Type B pancreatic cell (in vitro differentiated cells): ENCODE measurements at places on chromosomes 6 and 20. TPM values are rescaled to one million over a fixed set of nuclear protein-coding genes. Genes with fewer than 3 reads are reported as not detected.

- DNase-seq = no peak
Measured at GRCh38 chr6:166619912-166620311, 7.1 kb downstream of the RPS6KA2 start.

GRCh38 chr6:138250513-138251247 is 32.4 kb upstream of the PBOV1 start:
- DNase-seq = no peak

GRCh38 chr20:20710443-20711315 is 1.8 kb downstream of the RALGAPA2 start:
- no peak for DNase-seq

- no peak for DNase-seq
Measured at GRCh38 chr6:99334526-99335127, 14.8 kb downstream of the FAXC start.

- no peak for DNase-seq
Measured at GRCh38 chr6:49519660-49520059, 19.9 kb downstream of the GLYATL3 start.

- no peak for DNase-seq
Measured at GRCh38 chr6:134295953-134296553, 21.9 kb downstream of the SGK1 start.

GRCh38 chr20:48658505-48658904 is 169.3 kb downstream of the PREX1 start:
- DNase-seq = no peak

DNA sequence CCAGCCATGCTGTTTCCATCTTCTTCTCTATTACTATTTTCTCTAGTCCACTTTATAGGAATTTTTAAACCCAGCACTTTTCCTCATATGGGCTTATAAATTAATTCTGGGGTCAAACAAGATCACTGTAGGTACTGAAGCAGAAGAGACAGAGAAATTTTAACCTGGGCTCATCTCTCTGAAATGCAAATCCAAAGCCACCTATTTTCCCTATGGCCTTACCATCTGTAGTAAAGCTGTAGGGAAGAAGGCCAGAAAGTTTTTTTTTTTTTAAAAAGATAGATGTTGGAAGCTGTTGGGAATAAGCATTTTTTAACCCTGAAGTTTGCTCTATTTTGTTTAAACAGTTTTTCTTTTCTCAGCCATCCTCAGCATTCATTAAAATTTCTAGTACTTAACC is 367.4 kb downstream of the CD109 start:
- no peak for DNase-seq

- DNase-seq = no peak
Measured at GRCh38 chr6:3308106-3308505, 49.4 kb downstream of the PSMG4 start.

- DNase-seq = no peak
Measured at GRCh38 chr20:33993576-33994221, at the start of gene RALY. TSS of gene RALY (plus strand) at chr20:33993911. CDS start at chr20:34072075, 78,164 bp downstream.

GRCh38 chr6:88483424-88483823 is 317.3 kb upstream of the CNR1 start:
- DNase-seq = no peak

- DNase-seq = no peak
Measured at GRCh38 chr6:140833408-140833807, 1299.3 kb upstream of the GJE1 start.

- DNase-seq = no peak
Measured at GRCh38 chr6:7235712-7236305, 77.2 kb downstream of the SSR1 start.

GRCh38 chr6:39812853-39813533 is 20.8 kb downstream of the DAAM2 start:
- no peak for DNase-seq

- no peak for DNase-seq
Measured at GRCh38 chr6:36616893-36617521, 22.8 kb downstream of the SRSF3 start.

- DNase-seq = no peak
Measured at GRCh38 chr6:80022803-80023202, 18.4 kb downstream of the TTK start.

GRCh38 chr6:112296122-112296521 is 41.8 kb upstream of the LAMA4 start:
- DNase-seq = no peak

DNA sequence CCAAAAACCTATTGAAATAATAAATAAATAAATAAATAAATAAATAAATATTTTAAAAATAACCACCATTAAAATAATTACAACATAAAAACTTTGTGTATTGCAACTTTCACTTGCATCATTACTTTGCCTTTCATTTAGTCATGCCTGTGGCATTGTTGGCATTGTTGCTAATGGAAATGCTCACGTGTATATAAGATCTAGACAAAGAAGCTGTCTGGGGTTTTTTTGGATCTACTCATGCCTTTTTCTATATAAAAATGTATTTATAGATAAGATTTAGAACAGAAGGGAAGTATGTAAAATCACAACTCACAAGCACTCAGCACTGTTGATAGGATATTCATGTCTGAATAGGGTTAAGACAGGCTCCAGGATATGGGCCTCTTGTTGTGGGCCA is 27.9 kb downstream of the GFRA4 start:
- DNase-seq = no peak

DNA sequence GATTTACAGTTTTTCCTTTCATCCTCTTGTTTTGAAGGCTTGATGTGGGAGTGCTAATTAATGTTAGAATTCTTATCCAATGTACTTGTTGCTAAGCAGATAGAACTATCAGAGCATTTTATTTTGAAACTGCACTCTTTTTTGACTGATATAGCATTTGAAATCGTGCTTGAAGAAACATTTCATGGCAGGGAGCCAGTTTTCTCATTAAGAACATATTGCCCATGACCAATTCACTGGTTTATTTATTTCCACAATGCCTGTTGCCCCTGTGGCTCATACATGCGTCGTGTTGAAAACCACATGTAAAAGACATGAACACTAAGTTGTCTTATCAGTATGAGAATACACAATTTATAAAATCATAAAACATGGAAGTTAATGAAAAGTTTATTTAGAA is 479.7 kb upstream of the FLRT3 start:
- DNase-seq = no peak

DNA sequence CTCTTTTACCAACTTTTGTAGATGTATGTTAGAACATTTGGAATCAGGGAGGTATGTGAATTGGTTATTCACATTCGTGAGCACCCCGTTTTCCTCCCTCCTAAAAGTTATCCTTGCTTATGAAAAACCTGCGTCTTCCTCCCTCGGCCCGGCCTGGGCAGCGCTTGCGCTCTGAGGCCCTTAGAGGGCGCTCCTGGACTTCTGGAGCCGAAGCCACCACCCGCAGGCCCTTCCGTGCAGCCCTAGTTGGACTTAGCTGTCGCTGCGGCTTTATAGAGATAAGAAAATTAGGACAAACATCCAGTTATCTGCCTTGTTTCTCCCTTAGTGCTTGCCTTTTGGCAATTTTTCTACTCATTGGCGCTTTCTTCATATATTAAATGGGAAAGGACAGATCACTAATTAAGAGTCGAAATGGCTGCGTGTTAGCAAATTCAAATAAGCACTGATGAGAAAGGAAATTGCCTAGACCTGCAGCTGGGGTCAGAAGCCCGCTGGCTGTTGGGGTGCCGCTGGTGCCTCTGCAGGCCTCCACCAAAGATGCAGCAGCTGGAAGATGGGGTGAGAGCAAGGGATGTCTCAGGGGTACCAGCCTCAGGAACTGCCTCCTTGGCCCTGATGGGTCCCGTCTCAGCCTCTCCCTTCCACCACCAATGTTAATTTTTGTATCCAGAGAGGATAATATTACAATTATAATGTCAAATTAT is 5.2 kb downstream of the FNDC1 start:
- DNase-seq = peak; percentile 81

GRCh38 chr6:135832166-135832565 is 19.3 kb upstream of the PDE7B start:
- no peak for DNase-seq

DNA sequence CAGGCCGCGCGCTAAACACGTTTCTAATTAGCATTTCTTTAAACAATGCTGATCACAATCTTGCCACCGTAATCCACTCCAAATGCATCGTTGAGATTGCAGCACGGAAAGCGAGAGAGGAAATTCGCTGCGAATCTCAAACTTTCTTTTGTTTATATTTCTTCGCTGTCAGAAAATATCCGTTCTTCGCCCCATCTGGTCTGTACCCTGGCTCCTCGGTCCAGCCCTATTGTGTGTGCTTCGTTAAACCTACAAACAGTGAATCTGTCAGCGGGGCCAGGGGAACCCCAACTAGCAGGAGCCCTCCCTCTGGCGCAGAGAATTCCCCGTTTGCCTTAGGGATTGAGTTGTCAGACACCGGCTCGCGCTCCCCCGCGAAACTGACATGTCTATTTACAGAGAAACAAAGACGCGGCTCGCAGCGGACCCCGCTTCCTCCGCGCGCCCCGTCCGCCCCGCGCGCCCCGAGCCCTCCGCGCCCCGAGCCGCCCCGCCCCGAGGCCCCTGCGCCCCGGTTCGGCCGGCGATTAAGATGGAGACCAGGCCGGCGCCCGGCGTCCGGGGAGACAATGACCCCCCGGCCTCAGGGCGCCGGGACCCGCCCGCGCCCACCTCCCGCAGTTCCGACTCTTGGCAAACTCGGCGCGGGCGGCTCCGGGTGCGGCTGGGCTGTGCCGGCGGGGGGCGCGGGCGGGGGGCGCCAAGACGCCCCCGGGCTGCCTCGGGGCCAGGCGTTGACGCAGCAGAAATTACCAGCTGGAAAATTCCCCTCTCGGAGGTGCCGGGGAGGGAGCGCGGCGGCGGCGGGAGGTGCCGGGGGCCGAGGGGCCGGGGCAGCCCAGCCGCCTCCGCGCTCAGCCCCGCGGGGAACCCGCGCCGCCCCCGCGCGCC is 874 bp downstream of the ZBTB46 start:
- DNase-seq = no peak

DNA sequence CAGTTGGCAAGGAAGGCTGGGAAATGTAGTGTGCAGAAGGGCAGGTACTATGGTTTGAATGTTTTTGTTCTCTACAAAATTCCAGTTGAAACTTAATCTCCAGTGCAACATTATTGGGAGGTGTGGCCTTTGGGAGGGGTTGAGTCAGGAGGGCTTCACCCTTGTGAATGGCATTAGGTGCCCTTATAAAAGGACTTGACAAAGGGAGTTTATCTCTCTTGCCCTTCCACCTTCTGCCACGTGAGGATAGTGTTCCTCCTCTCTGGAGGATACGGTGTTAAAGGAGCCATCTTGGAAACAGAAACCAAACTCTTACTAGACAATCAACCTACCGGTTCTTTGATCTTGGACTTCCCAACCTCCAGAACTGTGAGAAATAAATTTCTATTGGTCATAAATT is 82.2 kb upstream of the LRFN2 start:
- DNase-seq = no peak

- DNase-seq = no peak
Measured at GRCh38 chr6:67889682-67889995, 745.4 kb upstream of the ADGRB3 start.

Gene PNLDC1
- total RNA-seq = 0.17 TPM in 1 of 2 replicates, not detected in the other

Gene VGLL2
- total RNA-seq = 0.31 and 3.0 TPM in 2 replicates

Gene NR2E1
- 0.26 TPM in 1 of 2 replicates, not detected in the other for total RNA-seq

Gene MROH8
- total RNA-seq = 2.5 and 4.8 TPM in 2 replicates

Gene ZSCAN23
- 10.3 and 11.2 TPM in 2 replicates for total RNA-seq

Gene PAK5
- 0.69 and 1.8 TPM in 2 replicates for total RNA-seq
